ENCODE measurements at places on chromosomes 4 and X.

DNA sequence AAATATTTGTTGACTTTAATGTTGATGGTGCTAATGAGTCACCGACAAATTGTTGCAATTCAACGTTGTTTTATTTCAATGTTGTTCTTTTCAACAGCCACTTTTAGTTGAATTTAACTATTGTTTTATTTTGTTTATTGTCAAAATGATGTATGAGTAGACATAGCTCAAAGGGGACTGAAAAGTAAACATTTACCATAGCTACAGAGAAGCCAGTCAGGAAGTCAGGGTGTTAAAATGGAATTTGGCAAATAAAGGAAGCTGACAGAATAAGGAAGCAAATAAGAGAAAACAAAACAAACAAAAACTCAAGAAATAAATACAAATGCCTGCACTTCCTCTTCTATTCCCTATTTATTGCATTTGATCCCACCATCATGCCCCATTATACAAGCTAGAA, 648.4 kb upstream of the HTR2C start:
- no peak for DNase-seq

GRCh38 chrX:39766085-39766726, 331.6 kb downstream of the BCOR start:
- DNase-seq = no peak

- DNase-seq = no peak
These were observed 4.9 kb upstream of the CTBP1 start for GRCh38 chr4:1253831-1254230.

- peak; percentile 63 for DNase-seq
These were observed 162.4 kb downstream of the WDFY3 start for GRCh38 chr4:84804136-84804535.

GRCh38 chr4:105304085-105304484, 157.4 kb downstream of the TET2 start:
- no peak for DNase-seq

- no peak for DNase-seq
These were observed 4.0 kb upstream of the C4orf17 start for GRCh38 chr4:99506781-99507180.

GRCh38 chrX:42955349-42955748, 177.4 kb upstream of the PPP1R2C start:
- no peak for DNase-seq

DNA sequence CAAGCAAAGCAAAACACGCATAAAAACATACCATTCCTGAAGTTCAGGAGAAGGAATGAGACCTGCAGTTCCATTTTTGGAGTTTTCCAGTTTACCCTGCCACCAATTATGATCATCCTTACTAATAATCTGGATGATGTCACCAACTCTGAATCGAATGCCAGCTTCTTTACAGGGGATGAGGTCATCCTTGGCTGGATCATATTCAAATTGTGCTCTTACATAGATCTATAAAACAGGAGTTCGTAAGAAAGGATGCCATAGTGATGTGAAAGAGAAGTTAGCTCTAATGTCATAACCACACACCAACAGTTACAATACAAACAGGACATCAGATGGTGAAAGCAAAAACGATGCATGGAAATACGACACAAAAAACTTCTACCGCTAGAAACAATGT, 106.5 kb downstream of the NYX start:
- DNase-seq = peak; percentile 31

DNA sequence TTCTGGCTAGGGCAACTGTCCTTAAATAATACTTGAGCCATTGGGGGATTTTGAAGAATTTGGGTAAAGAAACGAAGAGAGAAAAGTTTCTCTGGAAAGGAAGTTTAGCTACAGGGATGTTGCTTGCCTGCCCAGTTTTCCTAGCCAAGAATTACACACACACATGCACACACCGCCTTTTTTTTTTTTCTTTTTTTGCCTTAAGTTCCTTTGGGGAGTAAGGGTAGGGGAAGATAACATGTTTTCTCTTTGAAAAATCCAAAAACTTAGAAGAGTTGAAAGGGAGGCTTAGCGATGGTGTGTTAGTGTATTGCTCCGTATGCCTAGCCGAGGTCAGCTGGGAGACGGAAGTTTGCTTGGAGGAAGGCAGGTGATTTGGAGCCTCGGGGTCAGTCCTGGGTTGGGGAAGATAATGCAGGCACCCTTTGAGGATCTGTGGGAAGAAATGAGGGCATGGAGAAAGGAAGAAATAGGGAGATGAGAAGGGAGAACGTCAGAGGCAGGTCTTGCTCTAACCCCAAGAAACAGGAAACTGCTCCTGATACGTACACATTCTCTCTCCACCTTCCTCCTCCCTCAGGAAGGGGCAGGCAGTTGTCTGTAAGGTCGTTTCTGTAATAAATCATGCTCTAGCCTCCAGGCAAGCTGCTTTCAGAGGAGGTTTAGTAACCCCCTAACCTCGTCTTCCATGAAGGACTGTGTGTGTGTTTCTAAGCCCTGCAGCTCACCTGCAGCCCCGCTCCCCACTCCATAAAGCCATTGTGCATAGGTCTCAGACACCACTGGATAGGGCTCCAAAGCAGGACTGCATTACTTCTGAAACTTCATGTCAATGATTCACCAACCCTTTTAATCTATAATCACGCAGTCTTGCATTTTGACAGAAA, 10.5 kb downstream of the KLF3 start:
- peak; percentile 36 for DNase-seq

DNA sequence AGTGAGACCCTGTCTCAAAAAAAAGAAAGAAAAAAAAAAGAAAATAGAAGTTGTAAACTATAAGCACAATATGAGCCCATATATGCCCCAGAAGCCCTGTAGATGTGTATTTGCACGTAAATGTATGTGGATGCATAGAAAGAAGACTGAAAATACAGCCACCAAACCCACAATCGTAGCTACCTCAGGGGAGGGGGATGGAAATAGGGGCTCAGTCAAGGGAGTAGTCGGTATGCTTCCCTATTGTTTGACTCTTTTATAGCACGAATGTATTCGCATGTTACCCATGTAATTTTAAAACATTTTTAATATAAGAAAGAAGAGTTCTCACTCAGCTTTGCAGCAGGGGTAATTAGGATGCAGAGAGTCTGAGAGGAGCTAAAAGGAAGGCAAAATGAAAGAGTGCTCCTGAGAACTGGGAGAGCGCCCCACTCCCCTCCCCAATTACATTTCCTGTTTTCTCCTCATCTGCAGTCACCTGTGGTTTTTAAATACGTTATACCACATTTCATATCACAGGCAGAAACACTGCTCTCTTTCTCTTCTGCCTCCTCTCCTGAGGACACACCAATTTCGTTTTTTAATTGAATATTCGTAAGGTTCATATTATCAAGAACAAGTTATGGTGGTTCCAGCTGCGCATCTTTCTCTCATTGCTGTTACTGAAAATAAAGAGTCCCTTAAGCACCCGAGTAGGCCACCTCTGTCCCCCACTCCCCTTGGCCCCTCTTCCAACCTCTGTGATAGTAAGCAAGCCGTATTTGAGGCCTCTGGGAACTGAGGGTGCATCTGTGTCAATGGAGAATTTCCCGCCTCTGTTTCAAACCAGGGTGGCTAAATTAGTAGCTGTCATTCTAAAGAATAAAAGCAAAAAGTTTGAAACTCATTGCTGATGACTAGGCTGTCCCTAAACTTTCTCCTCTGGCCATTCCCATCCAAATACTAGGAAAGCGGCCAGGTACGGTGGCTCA, 10.7 kb downstream of the SEPTIN6 start:
- no peak for DNase-seq

GRCh38 chr4:173835903-173836302, 305.9 kb upstream of the HAND2 start:
- peak; percentile 70 for DNase-seq

DNA sequence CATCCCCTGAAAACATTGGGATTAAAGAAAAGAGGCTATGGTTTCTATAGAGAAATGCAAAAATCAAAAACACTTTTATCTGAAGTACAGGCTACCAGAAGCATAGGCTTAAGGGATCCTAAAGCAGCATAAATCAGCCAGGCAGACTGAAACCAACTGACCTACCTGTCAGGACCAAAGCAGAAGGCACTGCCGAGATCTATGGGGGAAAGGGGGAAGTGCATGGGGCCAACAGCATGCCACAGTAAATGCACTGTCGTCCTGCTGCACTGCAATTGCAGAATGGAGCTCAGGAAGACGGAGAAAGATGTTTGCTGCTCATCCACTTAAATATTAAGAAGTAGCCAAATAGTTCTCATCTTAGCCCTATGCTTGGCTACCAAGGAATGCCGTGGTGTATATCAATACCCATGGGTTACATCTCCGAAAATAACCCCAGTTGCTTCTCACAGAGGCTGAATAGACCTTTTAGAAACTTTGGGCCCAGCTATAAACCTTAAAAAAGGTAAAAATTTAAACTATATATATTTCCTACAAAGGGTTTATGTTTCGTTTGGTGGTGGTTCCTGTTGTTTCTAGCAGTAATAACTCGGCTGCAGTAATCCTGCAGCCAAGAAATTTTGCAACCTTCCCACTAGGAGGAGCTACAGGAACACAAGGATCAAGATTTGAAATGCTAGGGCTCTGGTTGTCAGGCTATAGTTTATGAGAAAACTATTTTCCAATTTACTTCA, 312.2 kb upstream of the DIAPH2 start:
- DNase-seq = peak; percentile 66

DNA sequence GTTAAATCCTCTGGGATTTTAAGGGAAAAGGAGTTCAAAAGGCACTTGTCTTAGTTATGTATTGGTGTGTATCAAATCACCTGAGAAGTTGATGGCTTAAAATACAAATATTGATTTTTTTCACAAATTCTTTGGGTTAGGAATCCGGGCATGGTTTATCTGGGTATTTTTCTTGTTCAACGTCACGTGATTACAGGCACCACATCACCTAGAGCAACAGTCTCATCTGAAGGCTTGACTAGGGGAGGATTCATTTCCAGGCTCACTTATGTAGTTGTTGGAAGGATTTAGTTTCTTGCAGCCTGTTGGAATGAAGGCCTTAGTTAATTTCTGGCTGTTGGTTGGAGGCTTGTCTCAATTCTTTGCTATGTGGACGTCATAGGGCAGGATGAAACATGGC, 326.1 kb downstream of the STIM2 start:
- no peak for DNase-seq

DNA sequence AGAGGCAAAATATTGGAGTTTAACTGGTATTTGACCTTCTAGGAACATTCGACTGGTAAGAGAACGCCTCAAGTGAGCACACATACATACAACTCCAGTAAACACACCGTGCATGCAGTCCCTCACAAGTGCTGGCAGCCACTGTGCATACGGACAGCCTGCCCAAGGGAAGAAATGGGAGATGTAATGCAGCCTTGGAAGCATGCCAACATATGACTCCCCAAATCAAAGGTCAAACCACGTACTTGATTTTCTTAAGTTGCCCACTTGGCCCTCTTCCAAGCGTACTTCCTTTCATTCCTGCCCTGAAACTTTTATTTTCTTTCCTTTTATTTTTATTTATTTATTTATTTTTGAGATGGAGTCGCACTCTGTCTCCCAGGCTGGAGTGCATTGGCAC, 206.6 kb downstream of the SPRY1 start:
- peak; percentile 14 for DNase-seq

DNA sequence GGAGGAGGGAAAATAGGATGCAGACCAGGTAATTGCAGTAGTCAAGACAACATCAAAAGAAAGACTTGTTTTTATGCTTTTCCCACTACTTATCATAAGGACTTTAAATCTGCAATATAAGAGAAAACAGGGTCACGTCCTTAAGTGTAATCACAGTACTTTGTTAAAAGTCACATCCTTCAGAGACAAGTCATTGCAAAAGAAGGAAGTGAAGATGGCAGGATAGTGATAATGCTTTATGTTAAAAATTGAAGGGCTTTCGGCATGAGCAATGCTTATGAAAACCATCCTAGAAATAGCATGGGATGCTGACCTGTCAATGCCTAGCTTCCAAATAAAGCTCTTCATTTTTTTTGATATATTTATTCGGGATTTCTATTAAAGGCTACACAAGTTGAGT, 110.2 kb upstream of the TENM3 start:
- no peak for DNase-seq

- no peak for DNase-seq
These were observed 61.7 kb upstream of the STX18 start for GRCh38 chr4:4603592-4603991.

- no peak for DNase-seq
These were observed 24.1 kb upstream of the VCX3A start for GRCh38 chrX:6558979-6559378.

GRCh38 chrX:110401135-110401534, 42.5 kb downstream of the RTL9 start:
- no peak for DNase-seq

- peak; percentile 52 for DNase-seq
These were observed 74.3 kb downstream of the SNX25 start for GRCh38 chr4:185283723-185284122.

GRCh38 chr4:106565727-106566126, 197.1 kb upstream of the GIMD1 start:
- DNase-seq = peak; percentile 1

- no peak for DNase-seq
These were observed 12.8 kb upstream of the TSPAN7 start for GRCh38 chrX:38548508-38548907.

DNA sequence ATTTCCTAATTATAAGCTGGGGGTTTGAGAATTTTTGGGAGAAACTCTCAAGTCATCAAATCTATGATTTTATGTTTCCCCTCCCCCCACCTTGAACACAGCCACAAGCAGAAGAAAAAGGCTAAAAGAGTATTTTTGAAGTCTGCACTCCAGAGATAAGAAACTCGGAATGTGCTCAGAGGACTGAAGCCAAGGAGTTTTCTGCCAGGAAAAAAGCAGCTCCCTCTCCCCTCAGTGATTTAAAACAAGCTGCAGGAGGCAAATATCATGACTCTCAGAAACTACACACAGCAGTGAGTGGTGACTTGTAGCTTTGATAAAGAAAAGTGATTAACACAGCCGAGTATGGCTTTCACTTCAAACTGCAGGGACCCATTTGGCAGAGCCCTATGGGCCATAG, 800.2 kb upstream of the FTHL17 start:
- no peak for DNase-seq

GRCh38 chr4:41425650-41426049, 112.3 kb upstream of the LIMCH1 start:
- no peak for DNase-seq

- DNase-seq = no peak
These were observed 1131.5 kb downstream of the PCDH18 start for GRCh38 chr4:136400829-136401228.

DNA sequence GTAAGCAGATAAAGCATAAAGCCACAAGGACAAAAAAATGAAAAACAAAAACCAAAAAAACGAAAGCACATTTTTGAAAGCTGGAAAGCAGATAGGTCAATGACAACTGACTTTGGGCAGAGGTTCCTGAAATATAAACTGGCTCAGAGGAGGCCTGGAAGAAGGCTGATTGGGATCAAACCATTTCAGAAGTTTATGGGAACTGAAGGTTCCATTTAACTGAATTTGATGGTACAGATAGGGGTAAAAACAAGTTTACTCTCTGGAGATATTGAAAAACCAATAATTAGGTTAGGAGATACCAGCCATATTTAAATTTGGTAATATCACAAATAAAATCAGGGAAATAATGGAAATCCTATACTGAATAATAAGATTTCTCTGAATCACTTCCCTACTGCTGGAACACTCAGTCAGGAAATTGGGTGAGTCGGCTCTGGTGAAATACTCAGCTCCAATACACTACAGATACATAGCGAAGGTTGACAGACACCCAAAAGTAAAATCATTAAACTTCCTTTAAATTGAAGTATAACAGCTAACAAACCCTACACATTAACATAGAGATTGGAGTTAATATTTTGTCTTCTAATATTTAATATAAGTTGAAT, 1584.3 kb downstream of the STIM2 start:
- peak; percentile 57 for DNase-seq

Data from GM23248 (cell line).